ENCODE measurements at places on chromosomes 4 and X.

DNA sequence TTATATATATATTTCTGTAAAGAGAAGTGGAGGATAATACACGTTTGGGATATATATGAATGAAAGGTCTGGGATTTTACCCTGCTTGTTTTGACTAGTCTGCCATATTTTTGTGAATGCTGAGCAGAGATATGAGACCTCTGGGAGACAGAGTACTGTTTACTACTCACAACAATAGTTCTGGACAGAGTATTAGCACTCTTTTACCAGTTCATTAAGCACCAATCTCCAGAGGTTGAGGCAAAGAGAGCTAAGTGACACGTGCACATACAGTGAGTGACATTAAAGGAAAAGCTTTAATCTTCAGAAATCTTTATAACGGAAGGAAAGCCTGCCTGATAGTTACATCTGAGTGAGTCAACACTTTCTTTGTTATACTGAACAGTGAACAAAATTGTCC is 1452.7 kb upstream of the TENM3 start:
- no peak for DNase-seq

DNA sequence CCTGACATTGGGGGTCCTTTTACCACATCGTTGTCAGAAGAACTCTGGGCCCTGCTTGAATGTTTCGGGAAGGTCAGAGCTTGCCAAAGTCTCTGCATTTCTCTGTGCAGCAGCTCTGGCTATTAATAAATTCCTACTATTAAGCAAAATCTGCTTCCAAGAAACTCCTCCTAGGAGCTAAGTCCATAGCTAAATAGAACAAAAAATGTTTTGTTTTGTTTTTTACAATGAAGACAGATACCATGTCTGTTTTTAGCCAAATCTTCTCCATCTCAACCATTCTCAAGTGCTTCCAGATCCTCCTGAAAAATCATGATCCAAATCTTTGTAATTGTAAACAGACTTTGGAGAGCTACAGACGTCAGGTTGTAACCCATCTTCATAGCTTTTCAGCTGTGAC is 161.6 kb downstream of the SPATA18 start:
- no peak for DNase-seq

GRCh38 chr4:79676705-79677104 is 268.7 kb upstream of the GK2 start:
- DNase-seq = no peak

- DNase-seq = no peak
Observed at GRCh38 chr4:38105475-38106220, 145.4 kb downstream of the PTTG2 start.

DNA sequence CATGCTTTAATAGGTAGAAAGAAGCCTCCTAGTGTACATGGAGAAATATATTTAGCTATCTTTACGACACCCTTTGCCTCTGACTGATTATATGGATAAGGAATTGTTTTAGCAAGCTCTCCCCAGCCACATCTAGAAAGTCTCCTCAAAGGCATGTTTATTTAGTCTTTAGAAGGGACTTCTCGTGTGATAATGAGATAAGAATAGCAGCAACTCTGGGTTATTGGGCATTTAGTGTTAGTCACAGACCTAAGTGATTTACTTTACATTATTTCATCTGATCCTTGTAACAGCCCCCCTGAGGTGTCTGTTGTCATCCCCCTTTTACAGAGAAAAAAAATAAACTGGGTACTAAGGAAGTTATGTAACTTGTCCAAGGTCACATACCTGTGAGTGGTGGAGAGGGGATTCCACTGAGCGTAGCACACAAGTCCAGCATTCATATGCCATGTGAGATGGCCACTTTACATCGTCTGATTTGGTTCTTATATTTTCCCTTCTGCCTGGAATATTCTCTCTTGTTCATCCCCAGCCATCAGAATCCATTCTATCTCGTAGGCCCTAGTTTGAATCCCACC is 77.7 kb downstream of the TSPAN7 start:
- no peak for DNase-seq

DNA sequence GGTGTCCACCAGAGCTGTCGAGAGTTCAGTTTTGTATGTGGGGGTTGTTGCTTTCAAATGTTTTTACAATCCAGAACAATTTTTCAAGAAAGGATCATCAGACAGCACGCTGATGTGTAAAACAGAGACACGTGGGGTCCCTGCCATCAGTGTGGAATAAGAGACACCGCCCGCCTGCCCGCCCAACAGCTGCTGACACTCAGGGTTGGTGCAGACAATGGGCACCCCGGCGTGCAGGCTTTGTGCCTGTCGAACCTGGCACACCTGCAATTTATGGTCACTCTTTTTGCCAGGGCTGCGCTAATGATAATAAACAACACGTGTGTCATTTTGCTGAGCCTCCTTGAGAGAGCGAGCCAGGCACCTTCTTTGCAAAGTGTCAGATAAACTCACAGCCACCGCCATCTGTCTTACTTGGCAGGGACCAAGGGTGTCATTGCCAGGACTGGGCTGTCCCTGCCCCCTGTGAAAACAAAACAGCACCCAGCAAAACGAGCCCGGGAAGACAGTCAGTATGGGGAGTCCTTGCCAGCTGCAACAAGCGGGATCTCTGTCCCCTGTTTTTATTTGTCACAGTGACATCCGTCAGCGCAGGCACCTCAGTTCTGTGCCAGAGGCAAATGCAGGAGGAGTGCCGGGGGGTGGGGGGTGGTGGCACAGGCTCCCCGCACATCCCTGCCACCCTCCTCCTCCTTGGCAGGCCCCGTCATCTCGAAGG is 69.1 kb downstream of the PSAPL1 start:
- DNase-seq = no peak

- DNase-seq = no peak
Observed at GRCh38 chr4:26298198-26298947, 22.4 kb upstream of the RBPJ start.

GRCh38 chr4:77930876-77931275 is 68.2 kb downstream of the MRPL1 start:
- DNase-seq = no peak

DNA sequence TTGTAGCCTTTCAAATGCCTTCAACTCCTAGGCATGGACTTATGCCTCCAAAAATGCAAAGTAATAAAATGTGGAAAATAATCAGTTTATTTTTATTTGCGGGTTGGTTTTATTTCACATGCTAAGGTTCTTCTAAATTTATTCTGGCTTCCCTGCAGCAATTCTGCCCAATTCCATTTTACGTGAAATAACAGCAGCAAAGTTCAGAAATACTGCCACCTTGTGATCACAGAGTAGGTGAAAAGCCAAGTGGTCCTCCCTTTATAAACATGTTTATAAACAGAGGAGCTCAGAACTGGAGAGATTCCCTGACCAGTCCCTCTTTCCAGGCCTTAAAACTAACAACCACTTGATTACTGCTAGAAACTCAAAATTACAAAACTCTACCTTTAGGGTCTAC is 14.7 kb upstream of the DCHS2 start:
- DNase-seq = no peak

GRCh38 chr4:48027653-48028052 is 11.1 kb downstream of the NIPAL1 start:
- no peak for DNase-seq

DNA sequence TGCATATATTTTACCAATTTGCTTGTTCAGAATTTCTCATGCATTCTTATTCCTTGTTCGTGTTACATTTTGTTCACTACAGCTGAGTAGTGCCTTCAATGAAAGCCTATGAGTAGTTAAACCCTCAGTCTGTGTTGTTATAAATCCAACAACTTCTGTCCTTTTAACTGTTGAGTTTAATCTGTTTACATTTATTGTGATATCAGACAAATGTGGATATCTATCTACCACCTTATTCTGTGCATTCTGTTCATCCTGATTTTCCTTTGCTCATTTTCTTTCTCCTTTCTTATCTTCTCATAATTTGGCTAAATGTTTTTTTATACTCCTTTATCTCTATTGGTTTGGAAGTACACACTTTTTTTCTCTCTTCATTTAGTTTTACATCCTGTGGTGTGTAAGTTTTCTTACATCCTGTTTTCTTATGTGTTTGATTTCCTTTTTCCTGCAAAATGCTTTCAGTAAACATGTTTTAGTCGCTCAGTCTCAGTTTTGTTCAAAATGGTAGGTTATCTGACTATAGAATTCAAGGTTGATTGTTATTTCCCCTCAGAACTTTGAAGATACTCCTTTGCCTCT is 54.2 kb downstream of the CASP6 start:
- DNase-seq = no peak

DNA sequence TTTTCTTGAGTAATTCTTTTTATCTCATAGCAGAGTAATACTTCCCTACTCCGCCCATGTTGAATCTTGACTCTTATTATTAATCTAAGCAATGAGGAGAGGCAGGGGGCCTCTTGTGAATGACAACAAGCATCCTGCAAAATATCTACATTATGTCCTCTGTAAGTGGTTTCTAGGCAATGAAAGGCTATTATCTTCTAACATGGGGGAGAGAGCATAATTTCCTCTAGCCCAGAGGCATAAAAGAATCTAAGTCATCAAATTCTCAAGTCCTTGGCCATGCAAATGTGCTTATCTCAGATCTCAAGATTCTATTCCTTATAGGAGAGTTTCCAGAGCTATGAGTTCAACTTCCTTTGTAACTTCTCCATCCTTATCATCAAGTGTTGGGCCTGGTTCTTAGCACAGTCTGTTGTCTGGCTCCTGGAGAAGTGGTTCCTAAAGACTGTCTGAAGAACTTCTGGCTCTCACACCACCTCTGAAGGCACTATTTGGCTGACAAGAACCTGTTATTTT is 423.1 kb upstream of the INTU start:
- DNase-seq = no peak

DNA sequence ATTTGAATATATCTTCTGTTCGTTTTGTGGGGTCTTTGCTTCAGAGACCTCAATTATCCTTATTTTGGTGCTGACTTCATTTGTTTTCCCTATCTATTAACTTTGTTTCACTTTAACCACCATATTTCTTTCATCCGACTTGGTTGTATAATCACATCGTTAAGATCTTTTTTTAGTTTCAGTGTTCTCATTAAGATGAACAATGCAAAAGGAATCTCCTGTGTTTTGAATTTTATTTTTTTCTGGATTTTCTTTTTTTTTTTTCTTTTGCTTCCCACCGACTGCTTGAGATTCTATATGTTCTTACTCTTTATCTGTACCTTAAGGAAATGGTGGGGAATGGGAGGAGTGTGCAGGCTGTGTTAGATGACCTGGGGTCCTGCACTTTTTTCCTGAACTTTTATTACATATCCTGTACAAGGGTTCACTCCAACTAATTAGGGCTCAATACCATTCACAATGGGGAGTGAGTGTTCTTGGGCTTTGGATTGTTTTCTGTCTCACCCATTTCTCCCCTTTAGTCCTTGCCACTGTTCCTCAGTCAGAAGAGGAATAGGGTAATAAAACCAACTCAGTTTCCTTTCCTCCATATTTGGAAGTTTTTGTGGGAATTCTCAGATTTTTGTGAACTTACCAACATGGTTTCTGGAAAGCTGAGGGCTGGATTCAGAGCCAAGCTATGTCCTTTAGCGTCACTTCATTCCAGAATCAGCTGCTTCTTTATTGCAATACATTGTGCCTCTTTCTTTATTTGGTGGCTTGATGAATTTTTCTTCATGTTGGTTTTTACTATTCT is 43.2 kb upstream of the BMPR1B start:
- DNase-seq = no peak

DNA sequence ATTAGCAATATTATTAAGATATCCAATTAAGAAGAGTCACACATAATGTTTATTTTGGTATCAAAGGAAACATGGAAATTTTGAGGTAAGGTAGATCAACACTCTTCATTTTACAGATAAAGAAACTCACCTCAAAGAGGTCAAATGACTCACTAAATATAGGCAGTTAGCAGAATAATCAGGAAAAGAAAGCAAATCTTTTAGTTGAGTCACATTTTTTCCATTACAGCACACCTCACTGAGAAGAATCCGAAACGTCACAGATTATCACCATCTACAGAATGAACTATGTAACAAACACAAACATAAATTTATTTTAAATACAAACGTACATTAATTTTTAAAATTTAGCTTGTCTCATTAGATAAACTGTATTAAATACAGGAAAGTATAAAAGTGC is 70.1 kb downstream of the TMEM47 start:
- no peak for DNase-seq

- DNase-seq = no peak
Observed at GRCh38 chr4:186642530-186642929, 81.1 kb downstream of the FAT1 start.

GRCh38 chr4:41287005-41287404 is 30.3 kb downstream of the UCHL1 start:
- DNase-seq = no peak

DNA sequence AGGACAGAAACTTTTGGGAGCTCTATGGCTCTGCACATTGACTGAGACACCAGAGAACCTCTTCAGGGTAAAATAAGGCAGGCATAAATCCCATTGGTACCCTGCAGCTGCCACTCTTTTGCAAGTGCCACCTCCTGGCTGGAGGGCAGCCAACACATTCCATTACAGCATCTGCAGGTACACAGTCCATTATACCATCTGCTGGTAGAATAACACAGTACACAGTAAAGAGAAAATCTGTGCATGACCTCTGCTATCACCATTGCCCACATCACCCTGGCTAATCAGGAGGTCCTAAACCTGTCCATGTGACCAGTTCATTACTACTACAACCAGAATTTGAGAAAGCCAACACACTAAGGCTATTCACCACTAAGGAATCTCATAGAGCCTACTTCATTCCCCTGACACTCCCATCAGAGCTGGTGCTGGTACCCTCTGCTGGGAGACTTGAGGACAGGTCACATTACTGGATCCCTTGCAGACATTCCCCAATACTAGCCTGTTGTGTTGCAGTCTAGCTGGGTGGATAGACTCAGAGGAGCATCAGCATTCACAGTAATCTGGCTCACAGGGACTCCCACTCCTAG is 176.2 kb upstream of the TACR3 start:
- DNase-seq = no peak

DNA sequence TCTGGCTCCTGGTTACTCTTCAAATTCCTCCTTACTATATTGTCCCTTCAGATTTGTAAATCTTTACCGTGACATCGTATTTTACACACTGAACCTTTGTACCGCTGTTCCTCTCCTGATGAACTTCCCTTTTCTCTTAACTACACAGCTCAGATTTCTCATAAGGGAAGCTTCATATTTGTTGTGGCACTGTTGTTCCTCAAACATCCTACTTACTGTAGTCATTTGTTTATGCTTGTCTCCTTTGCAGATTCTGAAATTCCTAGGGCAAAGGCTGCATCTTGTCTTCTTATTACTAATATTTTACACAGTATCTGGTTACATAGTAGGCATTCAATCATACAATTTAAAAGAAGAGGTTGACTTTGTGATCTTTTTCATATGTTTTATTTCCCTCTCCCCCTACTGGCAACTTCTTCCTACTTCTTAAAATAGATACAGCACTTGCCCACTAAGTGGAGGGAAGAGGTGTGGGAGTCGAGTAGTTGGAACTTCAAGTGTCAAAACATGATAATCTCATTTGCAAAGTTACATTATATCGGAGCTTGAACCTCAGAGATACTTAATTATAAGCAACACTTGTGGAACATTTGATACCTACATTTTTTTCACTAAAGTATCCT is 50.0 kb downstream of the TET2 start:
- peak; percentile 38 for DNase-seq
